ENCODE measurements at places on chromosomes 12 and 14. TPM values are rescaled to one million over a fixed set of nuclear protein-coding genes. Genes with fewer than 3 reads are reported as not detected.

Gene HELB
- total RNA-seq = 9.6 TPM

Gene CISTR
- total RNA-seq = not detected

Gene ATF1
- 22.9 TPM for total RNA-seq

Gene IAPP
- total RNA-seq = not detected

Gene DUSP16
- 23.4 TPM for total RNA-seq

Gene NRXN3
- not detected for total RNA-seq

Gene CACNA2D4
- 0.86 TPM for total RNA-seq

Gene PIANP
- total RNA-seq = not detected

Gene SLC7A7
- total RNA-seq = 10.2 TPM

Gene TMEM179
- not detected for total RNA-seq

Gene ARPC3
- 344 TPM for total RNA-seq

Gene COX8C
- not detected for total RNA-seq

Gene POTEG
- total RNA-seq = not detected

Gene JKAMP
- 49.4 TPM for total RNA-seq

Gene DCD
- total RNA-seq = not detected

Gene NAA30
- total RNA-seq = 17.2 TPM

Gene CPNE6
- total RNA-seq = not detected

Gene CEP170B
- 67.6 TPM for total RNA-seq

Gene AQP6
- 0.86 TPM for total RNA-seq

Gene VWF
- total RNA-seq = not detected

Gene SERPINA3
- 1,748 TPM for total RNA-seq

Gene MAP3K9
- total RNA-seq = 23.3 TPM

Gene MYBPC1
- not detected for total RNA-seq

Gene TPPP2
- not detected for total RNA-seq

Gene ANO4
- total RNA-seq = 1.9 TPM

Gene AICDA
- not detected for total RNA-seq

Gene DTX1
- total RNA-seq = not detected

Gene SERPINA6
- 4.5 TPM for total RNA-seq

Gene FGF23
- total RNA-seq = not detected

Gene EIF2S3B
- 4.8 TPM for total RNA-seq

Measured in Calu3 (cell line).